ENCODE measurements at places on chromosomes 16 and 17.

- H3K4me1 ChIP-seq: peaks cover 14% of the 10 kb centered on the region
- no peaks in the 10 kb centered on the region for H3K27me3 ChIP-seq
- no peaks in the 10 kb centered on the region for H3K36me3 ChIP-seq
- H3K27ac ChIP-seq: no peak overlapping the region
- no peak overlapping the region for H3K4me3 ChIP-seq
- no peak for DNase-seq
Measured at GRCh38 chr17:80106751-80107150, 5.4 kb downstream of the GAA start.

GRCh38 chr17:79732804-79733691 is 2.3 kb downstream of the ENPP7 start:
- H3K4me1 ChIP-seq: no peaks in the 10 kb centered on the region
- H3K27me3 ChIP-seq: no peaks in the 10 kb centered on the region
- DNase-seq: no peak

DNA sequence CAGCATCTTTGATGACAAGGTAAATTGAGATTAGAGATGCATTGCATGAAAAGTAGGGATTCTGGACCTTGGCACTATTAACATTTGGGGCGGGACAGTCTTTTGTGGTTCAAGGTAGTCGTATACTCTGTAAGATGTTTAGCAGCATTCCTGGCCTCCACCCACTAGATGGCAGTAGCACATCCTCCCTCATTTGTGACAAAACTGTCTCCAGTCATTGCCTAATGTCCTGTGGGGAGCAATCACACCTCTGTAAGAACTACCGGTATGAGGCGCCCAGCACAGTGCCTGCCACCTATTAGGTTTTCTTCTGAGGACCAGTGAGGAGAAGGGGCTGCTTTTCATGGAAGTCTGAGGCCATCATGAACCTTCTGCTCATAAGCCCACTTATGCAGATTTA is 180.8 kb downstream of the RBFOX1 start:
- H3K4me3 ChIP-seq: no peak overlapping the region
- no peaks in the 10 kb centered on the region for H3K27me3 ChIP-seq
- peak; percentile 42 for DNase-seq
- no peaks in the 10 kb centered on the region for H3K4me1 ChIP-seq

DNA sequence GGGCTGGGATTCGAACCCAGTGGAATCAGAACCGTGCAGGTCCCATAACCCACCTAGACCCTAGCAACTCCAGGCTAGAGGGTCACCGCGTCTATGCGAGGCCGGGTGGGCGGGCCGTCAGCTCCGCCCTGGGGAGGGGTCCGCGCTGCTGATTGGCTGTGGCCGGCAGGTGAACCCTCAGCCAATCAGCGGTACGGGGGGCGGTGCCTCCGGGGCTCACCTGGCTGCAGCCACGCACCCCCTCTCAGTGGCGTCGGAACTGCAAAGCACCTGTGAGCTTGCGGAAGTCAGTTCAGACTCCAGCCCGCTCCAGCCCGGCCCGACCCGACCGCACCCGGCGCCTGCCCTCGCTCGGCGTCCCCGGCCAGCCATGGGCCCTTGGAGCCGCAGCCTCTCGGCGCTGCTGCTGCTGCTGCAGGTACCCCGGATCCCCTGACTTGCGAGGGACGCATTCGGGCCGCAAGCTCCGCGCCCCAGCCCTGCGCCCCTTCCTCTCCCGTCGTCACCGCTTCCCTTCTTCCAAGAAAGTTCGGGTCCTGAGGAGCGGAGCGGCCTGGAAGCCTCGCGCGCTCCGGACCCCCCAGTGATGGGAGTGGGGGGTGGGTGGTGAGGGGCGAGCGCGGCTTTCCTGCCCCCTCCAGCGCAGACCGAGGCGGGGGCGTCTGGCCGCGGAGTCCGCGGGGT is at the start of gene CDH1:
Gene CDH1 (plus strand): TSS at position 247 of the 684 bp plus-strand sequence. CDS start 124 bp downstream, at position 371.
- no peaks in the 10 kb centered on the region for H3K36me3 ChIP-seq
- peaks cover 3% of the 10 kb centered on the region for H3K27me3 ChIP-seq
- H3K4me1 ChIP-seq: peaks cover 10% of the 10 kb centered on the region
- DNase-seq: peak; percentile 73
- H3K4me3 ChIP-seq: peak within 1 kb of the TSS; percentile 43

DNA sequence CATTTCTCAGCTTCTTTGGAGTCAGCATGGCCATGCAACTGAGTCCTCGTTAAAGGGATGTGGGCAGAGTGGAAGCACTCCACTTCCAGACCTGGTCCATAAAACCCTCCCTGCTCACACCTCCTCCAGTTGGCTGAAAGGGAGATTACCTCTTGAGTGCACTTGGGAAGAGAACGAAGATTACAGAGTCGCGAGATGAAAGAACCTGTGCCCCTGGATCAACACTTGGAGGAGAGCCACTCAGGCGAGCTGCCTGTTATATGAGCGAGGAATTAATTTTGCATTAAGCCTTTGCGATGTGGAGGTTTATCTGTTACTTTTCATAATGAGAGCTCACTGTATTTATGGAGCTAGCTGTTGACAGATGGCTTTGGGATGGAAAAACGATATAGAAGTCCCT is 147.9 kb downstream of the MAF start:
- no peak overlapping the region for H3K27ac ChIP-seq
- H3K4me1 ChIP-seq: no peaks in the 10 kb centered on the region
- DNase-seq: no peak
- H3K4me3 ChIP-seq: no peak overlapping the region

DNA sequence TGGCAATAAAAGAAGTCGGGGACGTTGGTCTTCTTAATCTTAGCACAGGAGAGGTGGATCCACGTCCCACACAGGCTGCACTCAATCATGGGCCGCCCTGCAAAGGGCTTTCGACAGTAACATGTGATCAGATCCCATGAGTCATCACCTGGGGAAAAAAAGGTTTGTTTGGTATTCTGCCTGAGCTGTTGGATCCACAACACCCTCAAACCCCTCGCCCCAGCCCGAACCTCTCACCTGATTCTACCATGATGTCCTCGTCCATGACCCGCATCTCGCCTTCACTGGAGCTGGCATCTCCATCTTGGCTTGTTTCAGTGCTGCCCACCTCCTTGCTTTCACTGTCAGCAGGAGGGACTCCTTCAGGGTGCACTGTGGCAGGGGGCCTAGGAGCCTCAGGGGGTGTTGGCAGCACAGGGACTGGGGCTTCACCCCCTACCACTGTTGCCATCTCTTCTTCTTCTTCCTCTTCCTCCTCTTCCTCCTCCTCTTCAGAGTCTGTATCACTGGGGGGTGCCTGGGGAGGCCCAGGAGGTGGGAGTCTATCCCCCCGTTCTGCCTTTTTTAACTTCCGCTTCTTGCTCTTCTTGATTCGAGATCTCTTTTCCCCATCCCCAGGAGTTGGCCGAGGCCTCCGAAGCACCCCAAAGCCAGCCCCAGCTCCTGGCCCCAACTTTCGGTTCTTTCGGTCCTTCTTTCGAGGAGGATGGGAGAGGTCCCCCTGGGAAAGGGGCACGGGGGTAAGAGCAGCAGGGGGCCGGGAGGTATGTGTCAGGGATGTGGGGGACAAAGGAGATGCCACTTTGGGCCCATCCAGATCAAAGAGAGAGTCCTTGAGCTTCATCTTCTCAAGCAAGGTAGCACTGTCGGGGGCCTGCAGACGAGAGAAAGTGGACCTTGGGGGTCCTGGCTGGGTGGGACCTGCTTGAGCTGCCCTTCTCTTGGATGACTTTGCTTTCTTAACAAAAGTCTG is 1.7 kb upstream of the DVL2 start:
- H3K27ac ChIP-seq: no peak overlapping the region
- H3K4me3 ChIP-seq: no peak overlapping the region
- H3K4me1 ChIP-seq: peaks cover 53% of the 10 kb centered on the region
- no peaks in the 10 kb centered on the region for H3K36me3 ChIP-seq

GRCh38 chr16:48067388-48067787 is 88.4 kb downstream of the ABCC12 start:
- H3K4me3 ChIP-seq: no peak overlapping the region
- no peaks in the 10 kb centered on the region for H3K27me3 ChIP-seq
- peak overlapping the region; percentile 9 for H3K27ac ChIP-seq
- no peaks in the 10 kb centered on the region for H3K36me3 ChIP-seq

- H3K27me3 ChIP-seq: no peaks in the 10 kb centered on the region
- peak; percentile 60 for DNase-seq
- peak overlapping the region; percentile 80 for H3K27ac ChIP-seq
Measured at GRCh38 chr16:76535-77272, 1.3 kb upstream of the MPG start.
